ENCODE measurements at places on chromosomes 13 and 19. TPM values are rescaled to one million over a fixed set of nuclear protein-coding genes. Genes with fewer than 3 reads are reported as not detected.

DNA sequence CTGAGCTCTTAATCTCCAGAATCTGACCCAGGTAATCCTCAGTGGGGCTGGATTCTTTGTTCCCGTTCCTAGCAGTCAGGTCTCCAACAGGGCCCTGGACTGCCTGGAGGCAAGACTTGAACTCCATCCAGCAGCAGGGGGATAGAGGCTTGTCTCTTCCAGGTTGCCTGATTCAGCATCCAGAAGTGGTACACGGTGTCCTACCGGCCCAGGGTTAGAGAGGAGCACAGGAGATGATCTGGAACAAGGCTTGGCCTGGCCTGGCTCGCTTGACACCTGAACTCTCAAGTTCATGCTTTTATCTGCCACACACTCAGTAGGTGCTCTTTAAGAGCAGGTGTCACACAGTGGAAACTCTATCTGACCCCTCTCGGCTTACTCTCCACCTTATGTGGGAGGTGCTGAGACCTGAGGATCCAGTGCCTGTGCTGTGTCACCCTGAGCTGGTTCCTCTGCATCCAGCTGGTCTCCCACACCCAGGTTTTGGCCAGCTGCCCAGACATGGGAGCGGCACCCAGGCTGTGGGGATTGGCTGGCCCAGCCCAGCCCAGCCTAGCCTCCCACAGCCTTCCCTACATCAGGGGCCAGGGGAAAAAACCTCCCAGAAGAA is at the start of gene CYP4F3:
Gene CYP4F3, plus strand, starts transcription at position 604 of the 610 bp plus-strand sequence. CDS start 519 bp downstream, outside the sequence.
- DNase-seq, result no peak

DNA sequence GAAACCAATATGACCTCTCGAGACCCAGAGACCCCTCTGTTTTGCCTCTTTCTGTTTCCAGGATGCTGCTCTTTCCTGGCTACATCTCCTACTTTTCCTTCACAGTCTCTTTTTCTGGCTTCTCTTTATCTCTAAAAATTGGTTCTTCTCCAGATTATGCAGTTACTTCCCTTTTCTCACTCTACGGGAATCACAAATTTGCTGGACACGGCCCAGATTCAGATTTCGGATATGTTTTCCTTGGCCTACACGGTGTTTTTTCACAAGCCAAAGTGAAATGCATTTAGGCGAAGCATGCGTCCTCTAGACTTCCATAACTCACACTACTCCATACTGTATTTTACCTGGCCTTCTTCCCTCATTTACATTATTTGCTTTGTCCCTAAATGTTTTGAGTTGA is 214.7 kb upstream of the MIR17HG start:
- DNase-seq, result no peak

- DNase-seq, result peak; percentile 93
Observed at GRCh38 chr19:50147462-50148423, 15.3 kb downstream of the IZUMO2 start.

DNA sequence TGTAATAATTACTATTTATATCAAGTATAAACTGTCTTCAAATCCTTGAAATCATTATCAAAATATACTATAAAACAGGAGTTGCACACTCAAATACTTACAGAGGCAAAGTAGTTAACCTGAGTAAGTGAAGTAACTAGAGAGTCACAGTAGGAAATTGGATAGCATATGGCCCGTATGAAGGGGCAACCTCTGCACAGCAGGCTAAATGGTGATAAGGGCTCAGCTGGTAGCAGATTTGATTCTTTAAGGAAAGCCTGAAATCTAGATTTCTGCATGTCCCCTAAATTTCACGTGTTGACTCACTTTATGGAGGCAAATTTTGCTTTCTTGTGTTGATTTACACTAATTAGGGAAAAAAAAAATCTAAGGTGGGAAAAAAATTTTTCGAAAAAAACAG is 46.4 kb downstream of the STOML3 start:
- no peak for DNase-seq

GRCh38 chr19:46226438-46226973 is 3.0 kb upstream of the IGFL1 start:
- no peak for DNase-seq

DNA sequence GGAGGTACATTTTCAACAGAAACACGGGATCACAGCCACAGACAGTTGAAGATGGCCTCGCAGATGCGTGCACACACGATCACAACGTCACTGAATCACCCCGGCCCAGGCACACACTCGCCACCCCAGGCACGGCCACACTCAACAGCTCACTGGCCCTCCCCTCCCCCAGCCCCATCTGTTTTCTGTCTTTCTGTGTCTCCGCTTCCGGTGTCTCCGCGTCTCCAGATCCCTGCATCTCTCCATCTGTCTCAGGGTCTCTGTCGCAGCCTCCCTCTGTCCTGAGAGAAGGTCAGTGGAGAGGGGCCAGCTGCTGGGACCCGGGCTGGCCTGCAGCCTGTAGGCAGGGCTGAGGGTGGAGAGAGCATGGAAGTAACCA is 3.8 kb upstream of the ATP1A3 start:
- DNase-seq, result no peak

- DNase-seq, result no peak
Observed at GRCh38 chr19:23470873-23471545, 75.7 kb upstream of the ZNF91 start.

DNA sequence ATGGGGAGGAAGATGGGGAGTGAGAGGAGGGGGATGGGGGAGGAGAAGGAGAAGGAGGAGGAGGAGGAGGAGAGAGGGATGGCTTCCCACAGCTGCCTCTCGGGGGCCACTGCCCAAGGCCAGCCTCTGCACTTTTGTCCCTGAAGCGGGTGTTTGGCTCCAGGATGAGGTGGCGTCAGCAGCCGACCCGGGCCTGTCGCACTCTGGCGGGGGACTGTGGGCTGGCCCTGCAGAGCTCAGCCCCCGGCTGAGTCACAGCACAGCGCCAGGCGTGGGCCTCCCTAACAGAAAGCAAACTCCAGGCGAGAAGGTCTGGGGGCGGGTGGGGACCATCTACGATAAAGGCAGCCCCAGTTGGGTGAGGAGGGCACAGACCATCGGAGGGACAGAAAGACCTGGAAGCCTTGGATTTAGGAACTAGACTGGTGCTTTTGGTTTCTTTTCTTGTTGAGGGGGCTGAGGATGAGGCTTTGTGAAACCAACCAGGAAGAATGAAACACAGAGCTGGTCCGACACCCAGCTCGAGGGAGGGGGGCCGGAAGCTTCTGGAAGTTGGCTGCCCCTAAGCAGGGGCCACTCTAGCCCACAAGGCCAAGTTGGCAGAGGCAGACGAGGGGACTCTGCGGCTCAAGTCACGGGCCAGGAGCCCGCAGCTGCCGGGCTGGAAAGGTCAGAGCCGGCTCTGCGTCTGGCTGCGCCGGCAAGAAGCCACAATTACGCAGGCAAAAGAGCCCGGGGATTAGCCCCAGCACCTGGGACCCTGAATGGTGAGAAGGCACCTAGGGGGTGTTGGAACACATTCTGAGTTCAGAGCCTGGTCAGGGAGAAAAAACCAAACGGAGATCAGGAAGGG is 18.2 kb downstream of the LSM4 start:
- peak; percentile 94 for DNase-seq

GRCh38 chr13:19362946-19363510 is 181.4 kb upstream of the TUBA3C start:
- no peak for DNase-seq

GRCh38 chr19:17488593-17489391 is 18.5 kb downstream of the SLC27A1 start:
- DNase-seq, result no peak

GRCh38 chr13:20191311-20192157 is 1.2 kb downstream of the GJB2 start:
- no peak for DNase-seq

DNA sequence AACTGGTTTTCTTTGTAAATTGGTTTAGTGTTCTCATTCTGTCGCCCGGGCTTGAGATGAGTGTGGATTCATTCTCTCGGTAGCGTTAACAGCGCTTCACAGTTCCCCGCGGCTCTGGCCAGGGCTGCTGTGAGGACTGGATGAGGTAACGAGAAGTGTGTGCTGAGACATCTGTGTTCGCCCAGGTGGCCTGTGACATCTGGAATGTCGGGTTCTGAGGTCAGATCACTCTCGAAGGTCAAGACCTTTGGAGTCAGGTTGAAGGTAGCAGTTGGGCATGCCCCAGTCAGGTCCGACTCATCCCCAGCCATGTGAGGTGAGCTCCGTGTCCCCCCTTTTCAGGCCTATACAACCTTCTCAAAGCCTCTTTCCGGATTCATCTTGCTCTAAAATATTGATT is 13.4 kb upstream of the TUBGCP3 start:
- DNase-seq, result no peak

DNA sequence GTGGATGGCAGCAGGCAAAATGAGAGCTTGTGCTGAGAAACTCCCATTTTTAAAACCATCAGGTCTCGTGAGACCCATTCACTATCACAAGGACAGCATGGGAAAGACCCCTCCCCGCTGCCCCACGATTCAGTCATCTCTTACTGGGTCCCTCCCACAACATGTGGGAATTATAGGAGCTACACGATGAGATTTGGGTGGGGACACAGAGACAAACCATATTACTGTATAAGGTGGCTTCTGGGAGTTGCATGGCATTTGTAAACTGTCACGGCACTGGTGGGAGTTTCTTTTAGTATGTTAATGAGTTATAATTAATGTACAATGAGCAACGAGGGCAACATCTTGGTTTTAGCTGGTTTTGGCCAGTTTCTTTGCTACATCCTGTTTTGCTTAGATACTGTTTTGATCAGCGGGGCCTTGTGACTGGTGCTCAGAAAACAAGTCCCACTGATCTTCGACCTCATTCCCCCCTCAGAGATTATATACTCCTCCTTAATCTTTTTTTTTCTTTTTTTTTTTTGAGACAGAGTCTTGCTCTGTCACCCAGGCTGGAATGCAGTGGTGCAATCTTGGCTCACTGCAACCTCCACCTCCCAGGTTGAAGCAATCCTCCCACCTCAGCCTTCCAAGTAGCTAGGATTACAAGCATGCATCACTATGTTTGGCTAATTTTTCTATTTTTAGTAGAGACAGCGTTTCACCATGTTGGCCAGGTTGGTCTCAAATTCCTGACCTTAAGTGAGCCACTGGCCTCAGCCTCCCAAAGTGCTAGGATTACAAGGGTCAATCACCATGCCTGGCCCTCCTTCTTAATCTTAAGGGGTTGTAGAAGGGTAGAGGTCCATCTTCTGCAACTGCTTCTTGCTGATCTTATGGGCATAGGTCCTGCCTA is 21.3 kb upstream of the ZNF599 start:
- DNase-seq, result no peak

- no peak for DNase-seq
Observed at GRCh38 chr13:51047434-51048165, 63.5 kb downstream of the C13orf42 start.

- DNase-seq, result no peak
Observed at GRCh38 chr19:14475251-14476073, at the start of gene PTGER1. PTGER1 (minus strand) TSS chr19:14475354; CDS start chr19:14474320, 1,034 bp downstream.

DNA sequence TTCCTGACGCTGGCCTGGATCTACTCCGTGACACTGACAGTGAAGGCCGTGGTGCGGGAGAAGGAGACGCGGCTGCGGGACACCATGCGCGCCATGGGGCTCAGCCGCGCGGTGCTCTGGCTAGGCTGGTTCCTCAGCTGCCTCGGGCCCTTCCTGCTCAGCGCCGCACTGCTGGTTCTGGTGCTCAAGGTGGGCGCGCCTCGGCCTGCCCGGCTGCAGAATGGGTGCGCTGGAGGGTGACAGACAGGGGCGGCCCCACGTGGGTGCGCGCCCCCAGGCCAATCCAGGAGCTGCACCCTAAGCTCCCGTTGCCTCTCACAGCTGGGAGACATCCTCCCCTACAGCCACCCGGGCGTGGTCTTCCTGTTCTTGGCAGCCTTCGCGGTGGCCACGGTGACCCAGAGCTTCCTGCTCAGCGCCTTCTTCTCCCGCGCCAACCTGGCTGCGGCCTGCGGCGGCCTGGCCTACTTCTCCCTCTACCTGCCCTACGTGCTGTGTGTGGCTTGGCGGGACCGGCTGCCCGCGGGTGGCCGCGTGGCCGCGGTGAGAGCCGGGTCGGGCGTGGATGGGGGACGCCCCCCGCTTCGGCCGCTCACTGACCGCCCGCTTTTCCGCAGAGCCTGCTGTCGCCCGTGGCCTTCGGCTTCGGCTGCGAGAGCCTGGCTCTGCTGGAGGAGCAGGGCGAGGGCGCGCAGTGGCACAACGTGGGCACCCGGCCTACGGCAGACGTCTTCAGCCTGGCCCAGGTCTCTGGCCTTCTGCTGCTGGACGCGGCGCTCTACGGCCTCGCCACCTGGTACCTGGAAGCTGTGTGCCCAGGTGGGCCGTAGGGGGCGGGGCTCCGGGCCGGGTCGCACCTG is 7.2 kb downstream of the ABCA7 start:
- no peak for DNase-seq

- DNase-seq, result no peak
Observed at GRCh38 chr19:29680937-29681336, 15.7 kb downstream of the PLEKHF1 start.

- no peak for DNase-seq
Observed at GRCh38 chr13:29748097-29748496, 102.3 kb downstream of the UBL3 start.

MAMSTR gene
- total RNA-seq, result 0.95 TPM

CLEC11A gene
- 9.5 TPM for total RNA-seq

DACT3 gene
- 23.7 TPM for total RNA-seq

NLRP12 gene
- 0.27 TPM for total RNA-seq

F2RL3 gene
- 1.9 TPM for total RNA-seq

PLEKHF1 gene
- 21.4 TPM for total RNA-seq

ZNF417 gene
- total RNA-seq, result 13.3 TPM

ZNF490 gene
- total RNA-seq, result 4.3 TPM

NFIX gene
- 54.2 TPM for total RNA-seq

ZNF460 gene
- 49.5 TPM for total RNA-seq

ALKBH6 gene
- total RNA-seq, result 19.9 TPM

ZNF91 gene
- total RNA-seq, result 62.8 TPM

CD177 gene
- total RNA-seq, result not detected

STXBP2 gene
- total RNA-seq, result 6.2 TPM
